NCI-H510A (cell line): ENCODE measurements at places on chromosomes 5 and 9.

DNA sequence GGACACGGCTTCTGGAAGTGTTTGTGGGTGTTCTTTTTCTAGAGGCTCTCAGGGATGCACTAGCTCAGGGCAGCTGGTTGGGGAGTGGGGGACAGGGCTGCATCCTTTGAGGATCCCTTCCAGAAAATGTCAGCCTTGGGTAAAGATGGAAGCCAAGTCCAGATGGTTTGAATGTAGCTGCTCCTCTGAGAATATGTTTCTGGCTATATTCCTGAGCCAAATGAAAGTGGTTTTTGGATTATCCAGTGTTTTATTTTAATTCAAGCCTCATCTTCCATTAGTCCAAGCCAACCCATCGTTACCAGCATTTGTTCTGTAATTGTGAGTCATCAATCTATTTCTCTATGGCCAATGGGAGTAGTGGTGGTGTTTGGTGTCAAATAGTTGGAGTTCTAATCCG is 70.4 kb downstream of the SPRY4 start:
- DNase-seq: no peak

- no peak for DNase-seq
Measured at GRCh38 chr9:114339130-114339908, 9.7 kb downstream of the ORM2 start.

GRCh38 chr5:54004697-54005096 is 305.7 kb downstream of the ARL15 start:
- DNase-seq: no peak

- no peak for DNase-seq
Measured at GRCh38 chr9:84677080-84677479, 7.6 kb downstream of the NTRK2 start.

GRCh38 chr9:130239363-130239695 is 26.2 kb upstream of the HMCN2 start:
- no peak for DNase-seq

DNA sequence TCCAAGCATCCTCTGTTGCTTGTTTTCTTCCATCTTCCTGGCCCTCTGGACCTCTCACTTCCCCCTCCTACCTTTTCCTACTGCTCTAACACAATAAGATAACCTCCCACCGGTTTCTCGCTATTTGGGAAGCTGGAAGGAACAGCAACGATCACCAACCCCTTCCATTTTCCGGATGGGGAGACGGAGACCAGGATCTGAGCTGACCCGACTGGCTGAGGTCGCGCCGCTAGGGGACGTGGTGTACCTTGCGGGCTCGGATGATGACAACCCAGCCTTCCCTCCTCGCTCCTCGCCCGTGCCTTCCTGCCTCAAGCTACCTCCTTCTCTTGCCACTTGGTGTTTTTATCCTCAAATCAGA is 1.9 kb downstream of the LPAR1 start:
- DNase-seq: no peak

DNA sequence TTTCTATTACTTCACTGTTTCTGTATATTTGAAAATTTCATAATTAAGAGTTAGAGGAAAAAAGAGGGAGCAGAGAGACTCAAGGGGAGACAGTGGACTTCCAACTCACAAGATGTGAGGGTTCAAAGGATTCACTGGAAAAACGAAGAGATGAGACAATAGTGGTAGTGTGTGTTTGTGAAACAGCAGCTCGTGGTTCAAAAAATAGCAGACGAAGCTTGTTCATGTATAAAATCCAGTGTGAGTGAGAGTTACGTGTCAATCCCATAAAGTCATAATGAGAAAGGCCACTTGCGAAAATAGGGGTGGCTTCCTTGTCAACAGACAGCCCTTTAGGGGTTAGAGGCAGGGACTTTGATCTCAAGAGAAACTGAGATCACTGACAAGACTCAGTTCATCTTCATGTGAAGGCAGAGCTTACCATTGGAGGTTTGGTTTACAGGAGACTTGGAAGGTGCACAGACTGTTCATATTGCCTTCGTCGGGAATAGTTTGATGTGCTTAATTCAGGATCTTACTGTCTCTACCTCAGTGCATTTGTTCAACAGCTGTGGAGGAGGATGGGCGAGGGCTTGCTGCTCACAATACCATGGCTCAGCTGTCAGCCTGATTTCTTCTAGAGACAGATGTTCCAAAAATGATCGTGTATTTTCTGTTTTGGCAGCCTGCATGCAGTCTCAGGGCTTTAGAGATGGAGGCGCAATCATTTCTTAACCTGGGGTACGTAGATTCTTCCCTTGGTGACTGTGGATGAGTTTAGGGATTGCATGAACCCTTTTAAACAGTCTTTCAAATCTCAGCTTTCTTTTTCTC is 105.7 kb upstream of the KLF9 start:
- DNase-seq: no peak

DNA sequence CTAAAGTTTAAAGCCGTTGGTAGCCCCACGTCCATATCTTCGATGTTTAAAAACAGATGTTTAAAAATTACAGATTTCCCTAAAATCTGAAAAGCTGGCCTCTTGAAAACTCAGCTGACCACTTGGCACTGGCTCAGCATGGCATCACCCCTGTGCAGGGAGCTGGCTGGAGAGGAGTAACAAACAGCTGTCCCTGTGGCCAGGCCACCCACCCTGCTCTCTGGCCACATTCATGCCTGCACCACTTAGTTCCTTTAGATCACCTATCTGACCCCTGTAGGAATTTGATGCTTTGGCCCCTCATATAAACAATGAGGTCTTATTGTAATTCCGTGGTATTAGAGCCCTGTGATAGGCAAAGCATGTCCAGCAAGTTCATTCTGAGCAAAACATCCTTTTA is 107.5 kb downstream of the FRMD3 start:
- DNase-seq: no peak

- DNase-seq: no peak
Measured at GRCh38 chr5:162703914-162704313, 636.3 kb downstream of the GABRG2 start.

GRCh38 chr9:76448501-76448900 is 10.5 kb upstream of the GCNT1 start:
- no peak for DNase-seq

- no peak for DNase-seq
Measured at GRCh38 chr9:6639622-6640021, 5.9 kb downstream of the GLDC start.

GRCh38 chr5:34684281-34684979 is 28.3 kb downstream of the RAI14 start:
- no peak for DNase-seq

DNA sequence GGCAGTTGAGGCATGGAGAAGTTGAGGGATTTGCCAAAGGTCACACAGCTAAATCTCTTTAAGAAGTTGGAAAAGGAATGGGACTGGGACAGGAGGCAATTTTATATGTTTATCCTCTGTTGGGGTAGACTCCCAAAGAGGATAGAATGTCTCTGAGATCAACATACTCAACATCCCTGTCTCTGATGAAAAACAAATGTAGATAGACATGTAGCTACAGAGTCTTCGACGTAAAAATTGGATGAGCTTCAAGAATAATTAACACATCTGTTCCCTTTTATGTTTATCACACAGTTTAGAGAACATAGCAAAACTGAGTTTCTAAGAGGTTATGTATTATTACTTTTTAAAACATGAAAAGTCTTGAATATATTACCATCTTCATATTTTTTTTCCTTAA is 204.6 kb upstream of the CD180 start:
- DNase-seq: no peak

- DNase-seq: no peak
Measured at GRCh38 chr5:126046846-126047571, 376.2 kb upstream of the GRAMD2B start.
